ENCODE measurements at places on chromosomes 4 and X. TPM values are rescaled to one million over a fixed set of nuclear protein-coding genes. Genes with fewer than 3 reads are reported as not detected.
A peak's percentile ranks its signal among the peaks of the same experiment; 100 is the strongest.

GRCh38 chr4:73735231-73735630 lies 5.1 kb upstream of the CXCL8 start:
- H3K27me3 ChIP-seq = no peaks in the 10 kb centered on the region
- no peaks in the 10 kb centered on the region for H3K4me1 ChIP-seq
- DNase-seq = no peak
- H3K4me3 ChIP-seq = no peak overlapping the region
- no peak overlapping the region for H3K27ac ChIP-seq
- no peaks in the 10 kb centered on the region for H3K36me3 ChIP-seq

- H3K27ac ChIP-seq = no peak overlapping the region
- peaks cover 2% of the 10 kb centered on the region for H3K4me1 ChIP-seq
- no peaks in the 10 kb centered on the region for H3K36me3 ChIP-seq
Measured at GRCh38 chrX:133477986-133478385, 62.7 kb upstream of the GPC4 start.

DNA sequence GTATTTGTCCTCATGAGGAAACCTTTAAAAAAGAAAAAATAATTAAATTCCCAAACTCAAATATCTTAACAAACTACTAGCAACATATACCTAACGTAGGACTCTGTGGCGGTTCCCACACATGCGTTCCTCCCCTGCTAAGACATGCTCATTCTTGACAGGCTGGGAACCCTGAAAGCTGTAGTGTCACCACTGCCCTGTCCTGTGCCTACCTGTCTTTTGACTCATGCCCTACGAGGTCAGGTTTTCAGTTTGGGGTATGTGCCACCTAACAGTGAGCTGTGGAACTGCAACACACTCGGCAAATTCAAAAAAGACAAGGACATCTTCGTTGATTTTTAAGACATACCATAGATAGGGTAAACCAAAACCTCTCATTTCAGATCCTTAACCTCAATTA lies 17.8 kb downstream of the IDS start:
- H3K36me3 ChIP-seq = no peaks in the 10 kb centered on the region
- no peaks in the 10 kb centered on the region for H3K4me1 ChIP-seq
- H3K4me3 ChIP-seq = no peak overlapping the region
- no peak for DNase-seq
- no peak overlapping the region for H3K27ac ChIP-seq

DNA sequence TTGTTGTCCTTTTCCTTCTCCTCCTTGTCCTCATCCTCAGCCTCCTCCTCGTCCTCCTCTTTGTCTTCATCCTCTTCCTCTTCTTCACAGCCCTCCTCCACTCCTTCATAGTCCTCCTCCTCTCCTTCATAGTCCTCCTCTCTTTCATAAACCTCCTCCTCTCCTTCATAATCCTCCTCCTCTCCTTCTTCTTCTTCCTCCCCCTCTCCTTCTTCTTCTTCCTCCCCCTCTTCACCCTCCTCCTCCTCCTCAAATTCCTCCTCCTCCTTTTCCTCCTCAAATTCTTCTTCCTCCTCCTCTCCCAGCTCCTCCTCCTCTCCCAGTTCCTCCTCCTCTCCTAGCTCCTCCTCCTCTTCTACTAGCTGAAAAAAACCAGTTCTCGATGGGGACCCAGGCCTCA lies 143.8 kb upstream of the RADX start:
- no peak overlapping the region for H3K27ac ChIP-seq
- no peak overlapping the region for H3K4me3 ChIP-seq
- H3K4me1 ChIP-seq = no peaks in the 10 kb centered on the region

DNA sequence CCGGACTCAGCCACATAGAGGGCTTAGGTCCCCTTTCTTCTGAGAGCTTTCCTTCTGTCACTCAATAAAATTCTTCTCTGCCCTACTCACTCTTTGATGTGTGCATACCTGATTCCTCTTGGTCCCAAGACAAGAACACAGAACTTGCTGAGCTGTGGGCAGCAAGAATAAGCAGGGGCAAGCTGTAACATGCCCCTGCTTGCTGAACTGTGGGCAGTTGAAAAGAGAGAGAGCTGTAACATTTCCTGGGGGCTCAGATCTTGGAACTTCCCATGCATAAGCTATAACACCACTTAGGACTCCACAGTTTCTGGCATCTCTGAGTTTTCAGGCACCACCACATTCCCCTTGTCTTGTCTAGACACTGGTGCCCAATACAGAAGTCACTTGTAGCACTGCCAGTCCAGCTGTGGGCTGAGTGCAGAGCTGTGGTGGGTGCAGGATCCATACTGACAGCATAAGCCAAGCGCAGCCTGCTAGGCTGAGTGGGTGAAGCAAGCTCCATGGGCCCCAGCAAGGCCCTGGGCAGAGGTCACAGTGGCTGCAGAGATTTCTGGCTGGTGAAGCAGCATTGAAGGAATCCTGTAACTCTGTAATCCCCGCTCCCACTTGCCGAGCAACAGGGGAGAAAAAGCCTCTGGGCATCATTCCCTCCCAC lies 241.2 kb downstream of the PCDH10 start:
- no peaks in the 10 kb centered on the region for H3K4me1 ChIP-seq
- no peaks in the 10 kb centered on the region for H3K36me3 ChIP-seq
- H3K27ac ChIP-seq = no peak overlapping the region

DNA sequence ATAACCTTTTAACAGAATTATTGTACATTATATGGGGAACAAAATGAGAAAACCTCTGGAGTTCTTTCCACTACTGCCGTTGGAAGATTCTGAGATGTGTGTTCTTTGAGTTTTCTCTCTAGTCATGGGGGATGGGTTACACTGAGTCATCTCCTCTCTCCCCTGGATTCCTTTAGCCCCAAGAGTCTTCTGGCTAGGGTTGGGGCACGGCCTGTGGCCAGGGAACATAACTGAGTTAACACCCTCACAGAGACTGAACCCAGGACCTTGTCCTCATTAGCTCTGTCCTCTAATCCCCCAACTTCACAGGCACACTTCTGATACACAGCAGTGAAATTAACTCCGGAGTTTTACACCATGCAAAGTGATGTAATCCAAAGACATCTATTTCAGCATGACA lies 142.3 kb upstream of the F9 start:
- no peak overlapping the region for H3K27ac ChIP-seq
- H3K27me3 ChIP-seq = no peaks in the 10 kb centered on the region
- H3K4me1 ChIP-seq = no peaks in the 10 kb centered on the region
- no peaks in the 10 kb centered on the region for H3K36me3 ChIP-seq
- H3K4me3 ChIP-seq = no peak overlapping the region
- DNase-seq = no peak

DNA sequence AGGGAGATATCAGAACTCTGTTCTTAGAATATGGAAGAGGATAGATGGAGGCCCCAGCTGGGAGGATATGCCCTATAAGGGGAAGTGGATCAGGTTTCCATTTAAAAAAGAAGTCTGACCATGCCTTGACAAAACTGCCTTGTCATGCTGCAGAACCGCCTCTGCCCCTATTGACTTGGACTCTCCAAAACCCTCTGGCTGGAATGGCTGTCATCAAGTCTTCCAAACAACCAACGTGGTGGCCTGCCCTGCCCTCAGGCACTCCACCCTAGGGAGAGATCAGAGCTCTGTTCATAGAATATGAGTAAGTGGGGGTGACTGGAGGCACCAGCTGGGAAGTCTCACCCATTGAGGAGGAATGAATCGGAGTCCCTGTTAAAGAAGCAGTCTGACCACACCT lies 114.9 kb downstream of the VSIG4 start:
- DNase-seq = no peak
- H3K27me3 ChIP-seq = no peaks in the 10 kb centered on the region
- no peaks in the 10 kb centered on the region for H3K4me1 ChIP-seq
- no peak overlapping the region for H3K27ac ChIP-seq
- H3K36me3 ChIP-seq = no peaks in the 10 kb centered on the region
- H3K4me3 ChIP-seq = no peak overlapping the region

- H3K36me3 ChIP-seq = no peaks in the 10 kb centered on the region
- no peaks in the 10 kb centered on the region for H3K4me1 ChIP-seq
- H3K4me3 ChIP-seq = no peak overlapping the region
- H3K27me3 ChIP-seq = no peaks in the 10 kb centered on the region
Measured at GRCh38 chr4:70754470-70754869, 32.7 kb downstream of the RUFY3 start.

- H3K4me1 ChIP-seq = no peaks in the 10 kb centered on the region
- H3K4me3 ChIP-seq = no peak overlapping the region
- H3K36me3 ChIP-seq = no peaks in the 10 kb centered on the region
- no peak overlapping the region for H3K27ac ChIP-seq
- H3K27me3 ChIP-seq = no peaks in the 10 kb centered on the region
Measured at GRCh38 chrX:38796946-38797345, 4.3 kb upstream of the MID1IP1 start.

The NOX1 gene
- total RNA-seq = not detected

DNA sequence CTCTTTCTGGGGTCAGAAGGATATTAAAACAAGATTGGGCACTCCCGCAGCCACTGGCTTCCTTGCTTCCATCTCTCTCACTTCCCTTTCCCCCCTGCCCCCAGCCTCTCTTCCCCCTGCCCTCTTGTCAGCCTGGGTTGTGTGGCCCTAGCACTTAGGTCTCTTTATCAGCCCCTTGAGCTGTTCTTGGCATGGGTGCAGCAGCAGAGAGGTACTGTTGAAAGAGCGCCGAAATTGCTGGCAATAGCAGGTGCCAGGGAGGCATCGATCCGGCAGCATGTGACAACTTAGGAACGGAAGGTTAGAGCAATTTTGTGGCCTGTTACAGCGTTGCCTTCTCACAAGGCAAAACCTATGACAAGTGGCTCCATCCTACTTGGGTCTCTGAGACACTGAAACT lies 333.1 kb upstream of the IGFBP7 start:
- no peak for DNase-seq
- H3K27ac ChIP-seq = no peak overlapping the region
- H3K4me3 ChIP-seq = no peak overlapping the region
- no peaks in the 10 kb centered on the region for H3K36me3 ChIP-seq

The PASD1 gene
- not detected for total RNA-seq

- DNase-seq = no peak
- no peaks in the 10 kb centered on the region for H3K4me1 ChIP-seq
- H3K27me3 ChIP-seq = no peaks in the 10 kb centered on the region
- no peaks in the 10 kb centered on the region for H3K36me3 ChIP-seq
- H3K27ac ChIP-seq = no peak overlapping the region
Measured at GRCh38 chr4:6566391-6567190, 8.4 kb upstream of the MAN2B2 start.

The NDST3 gene
- total RNA-seq = not detected

- no peak overlapping the region for H3K27ac ChIP-seq
- H3K27me3 ChIP-seq = no peaks in the 10 kb centered on the region
- DNase-seq = no peak
Measured at GRCh38 chr4:89044147-89044900, 12.7 kb downstream of the FAM13A start.

DNA sequence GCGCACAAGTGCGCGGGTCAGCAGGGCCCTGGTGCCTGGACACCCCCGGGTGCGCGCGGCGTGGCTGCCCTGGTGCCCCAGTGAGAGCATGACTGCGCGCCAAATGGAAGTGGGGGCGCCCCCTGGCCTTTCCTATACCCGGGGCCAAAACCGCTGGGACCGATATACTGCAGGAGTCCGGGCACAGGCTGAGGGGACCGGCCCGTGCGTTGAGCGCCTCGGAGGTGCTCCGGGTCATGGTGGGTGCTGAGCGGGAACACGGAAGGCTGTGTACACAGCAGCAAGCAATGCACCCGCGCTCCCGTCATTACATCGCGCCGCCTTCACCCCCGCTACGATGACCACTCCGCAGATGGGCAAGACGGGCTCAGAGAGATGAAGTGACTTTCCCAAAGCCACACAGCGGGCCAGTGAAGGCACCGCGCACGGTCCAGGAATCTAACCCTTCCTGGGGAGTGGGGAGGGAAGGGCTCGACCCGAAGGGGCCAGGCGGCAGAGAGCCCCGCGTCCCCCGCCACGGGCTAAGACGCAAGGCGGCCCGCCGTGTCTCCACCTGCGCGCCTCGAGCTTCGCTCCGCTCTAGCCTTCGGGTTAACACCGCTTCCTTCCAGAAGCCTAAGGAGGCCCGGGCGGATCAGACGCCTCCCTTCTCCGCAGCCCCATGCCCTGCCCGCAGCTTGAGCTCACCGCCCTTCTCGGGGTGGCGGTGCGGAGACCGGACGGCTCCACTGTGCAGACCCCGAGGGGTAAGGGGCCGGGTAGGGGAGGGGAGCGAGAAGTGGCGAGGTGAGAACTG lies 11.3 kb downstream of the HMX1 start:
- no peaks in the 10 kb centered on the region for H3K4me1 ChIP-seq
- H3K36me3 ChIP-seq = no peaks in the 10 kb centered on the region
- no peak overlapping the region for H3K27ac ChIP-seq
- peak; percentile 38 for DNase-seq
- no peak overlapping the region for H3K4me3 ChIP-seq

- no peak overlapping the region for H3K4me3 ChIP-seq
- no peak for DNase-seq
- H3K27me3 ChIP-seq = no peaks in the 10 kb centered on the region
- H3K36me3 ChIP-seq = no peaks in the 10 kb centered on the region
Measured at GRCh38 chrX:103839404-103839803, 7.3 kb upstream of the RAB9B start.

DNA sequence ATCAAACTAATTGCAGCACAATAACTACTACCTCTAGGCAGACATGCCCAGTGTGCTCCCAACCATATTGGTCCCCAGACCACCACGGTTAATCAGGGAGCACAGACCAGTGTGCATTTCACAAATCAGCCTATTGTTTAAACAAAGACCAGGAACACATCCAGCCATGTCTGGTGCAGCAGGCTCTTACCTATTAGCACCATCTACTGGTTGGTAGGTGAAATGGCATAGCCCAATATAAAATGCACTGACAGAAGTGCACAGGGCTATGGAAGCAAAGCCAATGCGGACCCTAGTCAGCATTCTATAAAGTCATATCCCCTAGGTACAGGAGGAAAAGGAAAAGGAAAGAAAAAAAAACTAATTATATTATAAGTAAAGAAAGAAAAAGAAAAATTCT lies 15.5 kb upstream of the CYLC1 start:
- H3K4me3 ChIP-seq = no peak overlapping the region
- no peak for DNase-seq
- H3K27me3 ChIP-seq = no peaks in the 10 kb centered on the region
- H3K36me3 ChIP-seq = no peaks in the 10 kb centered on the region
- no peak overlapping the region for H3K27ac ChIP-seq
- no peaks in the 10 kb centered on the region for H3K4me1 ChIP-seq

The CC2D2A gene
- 26.4 TPM for total RNA-seq

The DAPP1 gene
- total RNA-seq = 2.7 TPM

DNA sequence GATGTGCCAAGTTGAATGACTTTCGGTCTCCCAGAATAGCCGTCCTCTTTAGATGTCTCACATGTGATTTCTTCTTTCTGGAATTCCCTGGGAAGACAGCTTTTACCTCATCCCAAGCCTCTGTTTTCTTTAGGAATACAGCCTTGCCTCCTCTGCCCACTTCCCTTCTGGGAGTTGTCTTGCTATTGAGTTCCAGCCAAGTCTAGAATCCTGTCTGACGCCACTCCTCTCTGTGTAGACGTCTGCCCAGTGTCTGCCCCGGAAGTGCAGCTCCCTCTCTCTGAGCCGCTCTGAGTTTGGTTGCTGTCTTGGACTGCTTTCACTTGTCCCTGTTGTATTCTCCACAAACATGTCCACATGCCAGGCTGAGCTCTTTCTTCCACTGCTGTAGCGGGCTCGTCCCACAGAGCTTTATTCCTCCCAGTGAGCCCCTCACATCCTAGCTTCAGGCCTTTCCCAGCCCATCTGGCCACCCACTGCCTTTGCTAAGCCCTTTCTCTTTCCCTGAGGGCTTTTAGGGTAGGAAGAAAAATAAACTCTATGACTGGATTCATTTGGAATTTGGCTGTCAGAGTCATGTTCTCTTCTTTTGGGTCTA lies 9.0 kb upstream of the IGFBP7 start:
- no peaks in the 10 kb centered on the region for H3K27me3 ChIP-seq
- no peaks in the 10 kb centered on the region for H3K36me3 ChIP-seq
- no peak overlapping the region for H3K4me3 ChIP-seq
- peak; percentile 79 for DNase-seq
- H3K4me1 ChIP-seq = peaks cover 11% of the 10 kb centered on the region

All from aorta (tissue), 5 donors.